Stimulated activated CD8-positive, alpha-beta memory T cell treated with anti-CD3 and anti-CD28 coated beads, Interleukin-12 subunit alpha, Interleukin-12 subunit beta, amount 100 ng/mL, for 1 hour (primary cell): ENCODE measurements at places on chromosomes 7 and 10.
A peak's percentile ranks its signal among the peaks of the same experiment; 100 is the strongest.

- no peak for DNase-seq
These were observed 88.8 kb upstream of the TMEM26 start for GRCh38 chr10:61541960-61542359.

DNA sequence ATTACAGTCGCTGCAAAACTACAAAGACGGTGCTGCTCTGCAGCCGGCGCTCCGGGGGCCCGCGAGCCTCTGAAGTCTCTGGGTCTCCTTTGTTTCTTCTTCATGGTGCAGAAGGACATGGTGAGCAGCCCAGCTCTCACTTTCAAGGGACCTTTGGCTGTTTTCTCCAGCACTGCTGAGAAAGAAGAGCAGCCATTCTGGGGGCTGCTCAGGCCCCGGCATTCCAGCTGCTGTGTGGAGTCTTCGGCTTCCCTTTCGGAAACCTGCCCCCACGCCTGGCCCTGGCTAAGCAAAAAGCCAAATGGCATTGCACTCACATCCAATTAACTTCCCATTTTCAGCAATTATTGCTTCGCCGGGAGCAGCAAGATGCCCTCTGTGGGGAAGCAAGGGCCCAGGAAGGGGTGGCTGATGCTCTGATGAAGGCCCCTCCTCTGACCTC is 555.7 kb downstream of the PTPRN2 start:
- DNase-seq: no peak

DNA sequence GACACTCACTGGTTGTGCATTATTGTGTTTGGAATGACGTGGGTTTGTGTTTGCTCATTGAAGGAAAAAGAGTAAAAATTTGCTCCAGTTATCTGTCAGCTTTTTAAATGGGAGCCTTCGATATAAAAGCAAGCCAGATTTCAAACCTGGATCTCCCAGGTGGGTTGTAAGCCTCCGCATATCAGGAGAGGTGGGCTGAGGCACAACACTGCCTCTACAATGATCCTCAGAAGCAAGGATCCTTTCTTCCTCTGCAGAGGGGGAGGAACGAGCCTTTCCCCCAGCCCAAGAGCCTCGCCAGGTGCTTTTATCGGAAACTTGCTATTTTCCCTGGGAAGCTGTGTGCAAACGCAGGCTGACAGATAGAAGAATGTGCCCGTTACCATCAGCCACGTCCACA is 331.0 kb upstream of the MGMT start:
- no peak for DNase-seq

DNA sequence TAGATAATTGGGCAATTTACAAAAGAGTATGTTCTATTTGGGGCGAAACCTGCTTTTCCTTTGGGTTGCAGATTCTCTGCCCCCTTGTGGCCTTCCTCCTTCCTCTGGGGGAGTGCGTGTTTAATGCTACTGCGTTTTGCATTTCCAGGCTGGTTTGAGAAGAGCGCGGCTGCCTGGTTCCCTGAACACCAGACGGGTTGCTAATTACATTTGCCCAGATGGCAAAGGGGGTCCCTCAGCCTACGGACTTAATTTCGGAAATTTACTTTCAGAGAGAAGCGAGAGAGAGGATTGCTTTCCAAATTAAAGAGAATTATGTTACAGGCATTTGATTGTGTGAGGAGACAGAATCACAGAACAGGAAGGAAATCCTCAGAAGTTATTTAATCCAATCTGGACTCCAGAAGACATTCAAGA is 91.9 kb upstream of the JAZF1 start:
- peak; percentile 18 for DNase-seq

DNA sequence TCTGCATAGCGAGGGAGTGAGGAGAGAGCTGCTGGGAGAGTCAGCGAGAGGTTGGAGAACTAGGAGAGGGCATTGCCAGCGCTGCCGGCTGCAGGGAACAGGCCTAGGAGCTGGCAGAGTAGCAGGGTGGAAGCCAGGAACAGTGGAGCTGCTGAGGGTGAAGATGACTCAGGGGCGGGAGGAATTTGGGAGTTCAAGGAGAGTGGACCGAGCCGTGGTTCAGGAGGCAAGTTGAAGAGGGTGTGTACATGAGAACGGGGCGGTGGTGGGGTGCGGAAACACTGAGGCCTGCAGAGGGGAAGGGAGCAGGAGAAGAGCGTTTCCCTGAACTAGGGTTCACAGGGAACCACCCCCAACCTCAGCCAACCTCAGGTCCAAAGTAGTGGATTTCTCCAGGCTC is 31.5 kb downstream of the HIF1AN start:
- DNase-seq: no peak

- no peak for DNase-seq
These were observed 5.8 kb upstream of the AGMO start for GRCh38 chr7:15567652-15568051.

DNA sequence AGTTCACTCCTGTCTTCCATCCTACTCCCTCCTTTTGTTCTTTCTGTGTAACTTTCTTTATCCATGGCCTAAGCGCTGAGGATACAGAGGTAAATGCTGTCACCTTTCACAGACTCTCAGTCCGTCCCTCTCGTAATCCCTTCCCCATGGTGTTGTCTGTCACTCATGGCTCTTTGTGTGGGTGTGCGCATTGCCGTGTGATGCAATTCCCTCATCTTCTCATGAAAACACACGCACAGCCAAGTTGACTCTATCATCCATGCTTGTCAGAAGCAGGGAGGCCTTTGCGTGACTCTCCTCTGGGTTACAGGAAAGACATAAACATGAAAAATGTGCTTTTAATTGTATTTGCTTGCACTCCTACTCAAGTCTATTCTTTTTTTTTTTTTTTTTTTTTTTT is 125.6 kb upstream of the C7orf33 start:
- DNase-seq: no peak

DNA sequence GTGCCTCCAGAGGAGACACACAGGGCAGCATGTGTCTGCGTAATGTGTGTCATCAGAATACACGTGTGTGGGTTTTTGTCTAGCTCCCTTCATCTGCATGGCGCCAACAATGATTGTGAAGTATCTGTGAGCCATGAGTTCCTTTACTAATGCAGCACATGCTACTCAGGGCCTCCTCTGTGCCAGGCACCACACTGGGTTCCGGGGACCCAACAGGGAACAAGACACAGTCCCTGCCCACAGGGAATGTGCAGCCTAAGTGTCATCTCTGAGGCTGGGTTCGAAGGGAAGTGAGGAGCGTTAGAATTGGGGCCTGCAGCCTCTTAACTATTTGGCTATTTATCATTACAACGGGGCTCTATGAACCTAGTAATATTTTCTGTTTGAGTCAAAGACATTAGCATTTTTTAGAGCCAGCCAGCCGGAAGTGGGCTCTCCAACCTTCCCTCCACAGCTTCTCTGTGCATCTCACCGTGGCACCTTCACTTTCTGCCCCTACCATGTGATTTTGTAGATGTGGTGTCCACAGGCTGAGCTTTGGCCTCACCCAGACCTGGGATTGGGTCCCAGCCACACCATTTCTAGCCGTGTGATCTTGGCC is 43.9 kb upstream of the SRGN start:
- DNase-seq: no peak

DNA sequence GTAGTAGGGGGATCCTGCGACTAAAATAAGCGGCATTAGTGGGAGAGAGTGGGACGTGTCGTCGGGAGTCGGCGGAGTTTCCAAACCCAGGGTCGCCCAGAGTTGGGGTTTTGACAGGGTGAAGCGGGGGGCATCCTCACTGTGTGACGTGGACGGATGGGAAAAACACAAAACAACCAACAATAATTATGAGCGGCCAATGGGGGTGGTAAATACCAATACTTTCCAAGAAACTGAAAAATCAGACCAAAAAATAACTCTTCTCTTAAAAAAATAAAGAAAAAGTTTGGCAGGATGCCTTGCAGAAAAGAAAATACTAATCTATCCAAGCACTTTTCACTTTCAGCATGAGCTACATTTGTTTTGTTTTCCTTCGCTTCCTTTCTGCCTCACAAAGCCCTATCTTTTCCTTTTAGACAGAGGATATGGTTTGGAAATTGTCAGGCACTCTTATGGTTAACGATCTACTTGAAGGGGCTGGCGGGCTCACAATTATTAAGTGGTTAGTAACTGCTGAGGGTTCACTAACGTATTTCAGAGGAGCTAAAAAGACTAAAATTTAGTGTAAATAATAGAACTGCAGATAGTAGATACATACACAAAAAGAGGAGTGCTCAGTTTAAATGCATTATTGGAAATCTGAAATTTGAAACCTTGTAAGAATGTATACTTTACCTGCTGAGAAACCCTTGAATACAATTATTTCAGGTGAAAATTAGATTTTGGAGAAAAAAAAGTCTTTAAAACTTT is 802 bp upstream of the CDK6 start:
- no peak for DNase-seq

GRCh38 chr7:107464666-107465226 is 5.1 kb upstream of the GPR22 start:
- no peak for DNase-seq

- no peak for DNase-seq
These were observed 283.2 kb downstream of the SORCS3 start for GRCh38 chr10:104924101-104924795.

DNA sequence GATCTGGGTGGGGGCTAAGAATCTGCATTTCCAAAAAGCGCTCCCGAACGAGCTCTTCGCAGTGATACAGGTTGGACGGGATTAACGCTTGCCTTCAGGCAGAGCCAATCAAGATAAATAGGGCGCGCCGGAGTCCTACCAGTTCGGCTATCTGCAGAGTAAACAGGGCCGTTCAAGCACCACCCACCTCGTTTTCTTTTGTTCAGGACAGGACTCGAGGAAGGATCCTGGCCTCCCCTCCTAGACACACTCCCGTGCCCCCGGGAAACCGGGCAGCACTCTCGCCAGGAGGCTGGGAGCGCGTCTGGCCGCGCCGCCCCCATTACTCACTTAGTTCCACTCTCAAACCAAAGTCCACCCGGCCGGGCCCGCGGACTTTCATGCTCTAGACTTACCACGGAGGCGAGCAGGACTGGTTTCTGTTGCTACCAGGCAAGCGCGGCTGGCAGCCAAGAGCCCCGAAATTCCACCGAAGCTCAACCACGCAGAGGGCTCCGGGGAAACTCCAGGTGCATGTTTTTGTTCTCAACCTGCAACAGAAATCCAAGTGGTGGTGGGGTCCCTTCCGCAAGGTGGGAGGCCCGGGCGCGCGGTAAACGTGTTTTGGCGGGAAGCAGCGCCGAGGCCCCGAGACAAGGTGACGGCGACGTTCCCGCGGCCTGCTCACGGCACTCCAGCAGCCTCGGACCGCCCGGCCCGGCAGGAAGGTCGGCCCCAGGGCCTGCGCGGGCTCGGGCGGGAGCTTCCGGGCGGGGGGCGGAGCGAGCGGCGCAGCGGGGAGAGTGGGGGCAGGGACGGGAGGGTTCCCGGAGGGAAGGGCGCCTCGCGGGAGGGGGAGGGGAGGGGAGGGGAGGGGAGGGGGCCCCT is 12.7 kb downstream of the HNRNPF start:
- no peak for DNase-seq

GRCh38 chr7:27106181-27106900 is 3.9 kb upstream of the HOXA2 start:
- DNase-seq: no peak

DNA sequence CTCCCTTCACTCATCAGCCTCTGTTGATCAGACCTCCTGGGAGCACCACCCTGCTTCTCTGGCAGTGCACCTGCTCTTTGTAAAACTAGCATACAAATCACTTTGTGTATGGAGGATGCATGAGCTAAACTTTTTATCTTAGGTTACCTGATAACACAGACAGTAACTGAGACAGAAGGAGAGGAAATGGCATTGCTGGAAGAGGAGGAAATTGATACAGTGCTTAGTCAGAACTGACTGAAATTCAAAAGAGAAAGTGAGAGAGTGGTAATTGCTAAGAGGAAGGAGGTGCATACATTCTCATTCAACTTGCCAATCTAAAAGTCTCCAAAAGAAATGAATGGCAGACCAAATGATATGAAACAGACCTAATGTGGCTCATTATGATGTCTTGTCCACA is 1120.7 kb downstream of the GATA3 start:
- no peak for DNase-seq

DNA sequence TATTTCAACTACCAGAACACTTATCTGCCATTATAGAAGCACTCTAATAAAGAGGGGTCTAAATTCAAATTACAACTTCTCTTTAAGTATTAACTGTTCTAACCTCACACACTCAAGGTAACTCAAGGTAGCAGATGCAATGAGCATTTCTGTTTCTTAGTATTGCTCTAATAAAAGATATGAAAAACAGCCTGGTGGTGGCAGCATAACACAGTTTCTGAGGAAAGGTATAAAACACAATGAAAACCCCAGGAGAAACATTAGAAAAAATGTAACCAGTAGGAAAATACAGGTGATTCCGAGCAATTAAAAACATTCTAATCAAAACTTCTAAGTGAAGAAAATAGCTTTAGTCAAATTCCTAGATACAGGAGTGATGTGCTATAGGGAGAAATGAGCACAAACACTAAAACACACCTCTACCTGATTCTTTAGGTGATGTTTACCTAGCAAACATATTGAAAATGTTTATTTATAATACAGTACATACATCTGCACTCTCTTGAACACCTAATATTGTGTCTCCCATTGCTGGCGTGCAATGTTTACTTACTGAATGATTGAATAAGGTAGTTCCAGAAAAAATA is 3.5 kb downstream of the MKRN1 start:
- peak; percentile 35 for DNase-seq

- DNase-seq: no peak
These were observed 291.3 kb downstream of the PTEN start for GRCh38 chr10:88154596-88155250.

DNA sequence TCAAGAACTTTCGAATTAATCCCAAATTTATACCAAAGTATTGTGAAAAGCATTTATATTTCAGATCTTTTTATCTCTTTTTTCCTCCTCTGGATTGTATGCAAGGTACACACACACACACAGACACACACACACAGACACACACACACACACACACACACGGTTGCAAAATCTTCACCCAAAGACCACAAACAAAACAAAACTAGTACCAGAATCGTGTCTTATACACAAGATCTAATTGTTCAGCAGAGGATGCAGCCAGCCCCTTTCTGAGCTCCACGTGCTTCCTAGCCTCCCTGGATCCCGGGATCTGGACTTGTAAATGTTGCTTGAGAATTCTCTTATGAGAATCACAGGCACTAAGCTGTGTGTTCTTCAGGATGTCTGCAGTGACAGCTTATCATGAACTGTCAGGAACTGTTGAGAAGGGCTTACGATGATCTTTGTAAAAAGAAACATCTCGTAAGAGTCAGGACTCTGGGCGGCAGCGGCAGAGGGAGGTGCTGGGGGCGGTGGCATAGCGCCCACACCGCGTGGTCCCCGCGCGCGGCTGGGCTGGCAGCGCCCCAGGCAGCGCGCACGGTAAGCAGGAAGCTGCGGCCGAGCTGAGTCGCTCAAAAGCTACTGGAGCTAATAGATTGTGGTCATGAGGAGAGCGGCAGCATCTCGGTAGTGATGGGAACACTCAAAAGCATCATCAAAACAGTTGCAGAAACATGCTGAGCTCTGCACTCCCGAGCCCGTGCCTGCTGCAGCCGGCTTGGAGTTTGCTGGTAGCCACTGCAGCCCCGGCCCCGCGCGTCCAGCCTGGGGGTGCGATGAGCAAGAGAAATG is 277.6 kb downstream of the GATA3 start:
- DNase-seq: peak; percentile 83

GRCh38 chr10:31121757-31122577 is 90.3 kb upstream of the ZNF438 start:
- no peak for DNase-seq

GRCh38 chr7:70416347-70416985 is 715.5 kb upstream of the GALNT17 start:
- no peak for DNase-seq

- DNase-seq: no peak
These were observed 67.6 kb upstream of the GSDME start for GRCh38 chr7:24824896-24825295.

GRCh38 chr10:19815731-19816410 is 361 bp upstream of the PLXDC2 start:
- DNase-seq: no peak
